NCI-H187 treated with DMSO at 0.1 percent for 48 hours (cell line): ENCODE measurements at places on chromosomes 13 and 19.
A peak's percentile ranks its signal among the peaks of the same experiment; 100 is the strongest.

DNA sequence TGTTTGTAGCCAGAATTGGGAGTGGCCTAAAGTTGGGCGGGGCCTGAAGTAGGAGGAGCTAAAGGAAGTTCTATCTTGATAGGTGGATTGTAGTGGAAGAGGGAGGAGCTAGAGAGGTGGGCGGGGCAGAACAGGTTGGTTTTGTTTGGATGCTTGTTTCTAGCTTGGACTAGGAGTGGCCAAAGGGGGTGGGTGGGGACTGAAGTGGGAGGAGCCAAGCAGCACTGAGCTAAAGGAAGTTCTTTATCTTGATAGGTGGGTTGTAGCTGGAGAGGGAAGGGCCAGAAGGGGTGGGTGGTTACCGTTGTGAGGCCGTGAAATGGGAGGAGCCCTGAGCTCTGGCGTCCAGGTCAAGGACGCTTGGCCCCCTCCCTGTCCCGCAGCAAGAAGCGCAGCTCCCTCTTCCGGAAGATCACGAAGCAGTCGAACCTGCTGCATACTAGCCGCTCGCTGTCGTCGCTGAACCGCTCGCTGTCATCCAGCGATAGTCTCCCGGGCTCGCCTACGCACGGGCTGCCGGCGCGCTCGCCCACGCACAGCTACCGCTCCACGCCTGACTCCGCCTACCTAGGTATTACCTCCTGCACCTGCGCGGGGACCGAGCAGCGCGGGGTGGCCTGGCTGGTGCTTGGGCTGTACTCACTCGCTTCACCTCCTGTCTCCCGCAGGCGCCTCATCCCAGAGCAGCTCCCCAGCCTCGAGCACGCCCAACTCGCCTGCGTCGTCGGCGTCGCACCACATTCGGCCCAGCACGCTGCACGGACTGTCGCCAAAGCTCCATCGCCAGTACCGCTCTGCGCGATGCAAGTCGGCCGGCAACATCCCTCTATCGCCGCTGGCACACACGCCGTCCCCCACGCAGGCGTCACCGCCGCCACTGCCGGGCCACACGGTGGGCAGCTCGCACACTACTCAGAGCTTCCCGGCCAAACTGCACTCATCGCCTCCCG is 8.0 kb downstream of the DNASE2 start:
- peak; percentile 42 for DNase-seq

DNA sequence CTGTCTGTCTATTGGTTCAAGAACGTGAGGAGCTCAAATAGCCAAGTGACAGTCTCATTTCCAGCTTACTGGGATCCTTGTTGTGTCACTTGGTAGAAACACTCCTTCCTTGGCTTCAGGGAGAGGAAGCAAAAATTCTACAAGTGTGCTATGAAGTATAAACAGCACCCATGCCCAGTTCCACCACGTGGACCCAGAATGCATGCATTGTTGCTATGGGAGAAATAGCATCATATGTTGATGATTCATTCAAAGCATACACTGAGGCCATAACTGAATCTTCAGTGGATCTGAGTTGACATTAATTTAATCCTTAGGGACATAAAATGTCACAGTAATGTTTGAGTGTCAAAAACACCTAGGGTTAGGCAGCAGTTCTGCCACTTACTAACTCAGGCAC is 199.0 kb upstream of the RXFP2 start:
- DNase-seq = no peak

GRCh38 chr19:491146-491741 is 5.0 kb upstream of the MADCAM1 start:
- DNase-seq = no peak

GRCh38 chr19:47157431-47158321 is 27.0 kb downstream of the SAE1 start:
- no peak for DNase-seq

DNA sequence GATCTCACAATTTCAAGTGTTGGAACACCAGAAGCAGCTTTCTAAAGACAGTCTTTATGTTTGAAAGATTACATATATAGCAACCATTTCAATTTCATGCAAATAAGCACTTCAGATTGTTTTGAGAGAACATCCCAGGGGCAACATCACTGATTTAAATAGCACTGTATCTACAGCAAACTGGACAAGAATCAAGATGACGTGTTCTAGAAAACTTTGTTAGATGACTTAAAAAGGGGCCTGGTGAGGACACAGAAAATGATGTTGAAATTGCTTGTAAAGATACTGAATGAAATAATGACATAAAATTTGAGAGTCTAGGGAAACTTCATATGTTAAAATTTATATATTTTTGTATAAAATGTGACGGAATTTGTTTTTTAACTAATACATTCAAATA is 277.1 kb downstream of the KLF12 start:
- DNase-seq = no peak

GRCh38 chr13:48436661-48437288 is 23.9 kb upstream of the LPAR6 start:
- no peak for DNase-seq

- no peak for DNase-seq
These were observed 52.6 kb downstream of the RGCC start for GRCh38 chr13:41509971-41510370.

- DNase-seq = no peak
These were observed 56.6 kb upstream of the ABCC4 start for GRCh38 chr13:95357875-95358274.

DNA sequence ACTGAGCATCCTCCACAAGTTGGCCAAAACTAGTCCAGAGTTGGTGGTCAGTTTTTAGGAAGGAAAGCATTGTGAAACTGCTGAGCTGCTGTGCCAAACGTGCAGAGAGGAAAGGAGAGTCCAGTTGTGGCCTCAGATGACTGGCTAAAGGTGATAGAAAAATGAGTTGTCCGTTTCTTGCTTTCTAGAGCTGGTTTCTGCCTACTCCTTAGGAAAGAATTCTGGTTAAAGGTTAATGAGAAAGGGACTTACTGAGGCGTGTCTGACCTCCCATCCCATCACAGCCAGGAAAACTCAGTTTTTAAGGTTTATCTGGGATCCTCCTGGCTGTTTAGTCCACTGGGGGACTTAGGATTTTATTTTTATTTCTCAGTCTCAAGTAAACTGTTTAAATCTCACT is 1186.3 kb downstream of the UQCRFS1 start:
- DNase-seq = no peak

GRCh38 chr13:109646423-109646822 is 140.0 kb downstream of the IRS2 start:
- DNase-seq = no peak

DNA sequence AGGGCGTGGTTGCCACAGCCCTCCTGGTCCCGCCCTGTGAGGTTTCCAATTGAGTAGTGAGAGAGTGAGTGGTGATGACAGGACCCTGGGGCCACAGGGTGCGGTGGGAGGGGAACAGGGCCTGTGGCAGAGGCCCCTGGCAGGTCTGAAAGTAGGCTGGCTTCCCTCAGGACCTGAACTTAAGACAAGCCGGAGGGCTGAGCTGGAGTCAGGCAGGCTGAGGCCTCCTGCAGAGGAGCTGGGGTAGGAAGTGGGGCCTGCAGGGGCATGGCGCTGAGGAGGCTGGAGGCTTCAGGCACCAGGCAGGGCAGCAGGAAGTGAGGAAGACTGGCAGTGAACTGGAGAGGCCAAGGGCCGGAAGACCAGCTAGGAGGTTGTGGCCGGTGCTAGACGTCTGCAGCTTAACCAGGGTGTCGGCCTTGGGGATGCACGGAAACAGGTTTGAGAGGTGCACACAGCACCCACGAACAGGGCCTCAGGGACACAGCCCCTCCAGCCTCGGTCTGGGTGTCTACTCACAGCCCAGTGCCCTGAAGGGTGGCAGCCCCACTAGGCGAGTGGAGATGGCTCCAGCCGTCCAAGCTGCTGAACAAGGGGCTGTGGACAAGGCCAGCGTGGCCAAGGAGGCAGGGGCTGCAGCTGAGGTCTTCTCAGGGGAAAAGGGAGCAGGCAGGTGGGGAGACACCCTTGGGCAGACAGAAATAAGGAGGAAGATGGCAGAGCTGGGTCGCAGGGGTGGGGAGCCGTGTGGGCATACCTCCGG is 17.8 kb downstream of the POP4 start:
- no peak for DNase-seq

DNA sequence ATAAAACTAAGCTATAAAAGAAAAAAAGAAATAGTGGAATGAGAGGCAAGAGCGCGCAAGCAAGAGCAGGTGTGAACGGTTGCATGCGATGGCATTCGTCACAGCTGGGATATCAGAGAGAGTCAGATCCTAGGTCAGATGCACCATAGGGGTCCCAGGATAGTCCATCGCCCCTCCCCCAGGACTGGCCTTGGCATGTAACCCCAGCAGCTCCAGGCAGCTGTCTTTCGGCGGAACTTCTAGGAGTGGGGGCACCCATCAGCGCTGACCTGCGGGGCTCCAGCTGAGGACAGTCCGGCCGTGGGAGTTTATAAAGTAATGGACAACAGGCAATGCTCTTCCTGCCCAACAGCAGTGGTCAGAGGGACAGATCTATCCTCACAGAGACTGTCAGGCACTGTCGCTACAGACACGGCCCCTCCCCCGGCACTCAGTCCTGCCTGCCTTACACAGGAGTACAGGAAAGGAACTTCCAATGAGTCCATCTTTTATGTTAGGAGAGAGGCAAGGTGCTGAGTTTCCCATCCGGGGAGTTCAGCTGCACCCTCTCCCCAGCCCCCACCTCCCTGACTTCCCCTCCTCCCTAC is 1.4 kb downstream of the SIAH3 start:
- no peak for DNase-seq

- no peak for DNase-seq
These were observed 46.4 kb downstream of the STOML3 start for GRCh38 chr13:38944219-38944618.

GRCh38 chr19:46017095-46017429 is 5.8 kb downstream of the PGLYRP1 start:
- DNase-seq = no peak

DNA sequence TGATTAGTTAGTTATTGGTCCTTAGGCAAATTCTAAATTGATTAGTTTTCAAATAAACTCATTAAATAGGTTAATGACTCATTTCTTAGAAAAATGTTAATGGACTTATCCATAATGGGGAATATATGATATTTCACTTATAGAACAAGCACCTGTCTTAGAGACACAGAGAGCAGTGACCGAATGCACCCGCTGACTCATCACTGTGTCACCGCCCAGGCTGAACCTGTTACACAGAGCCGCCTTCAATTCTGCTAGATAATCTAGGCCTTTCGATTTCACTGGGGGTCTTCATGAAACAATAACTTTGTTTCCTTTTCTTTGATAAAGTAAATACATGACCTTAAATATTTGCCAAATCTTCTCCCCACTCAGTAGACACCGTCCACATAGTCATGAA is 13.1 kb downstream of the IRS2 start:
- no peak for DNase-seq
